ENCODE measurements at places on chromosomes 7 and 10.

DNA sequence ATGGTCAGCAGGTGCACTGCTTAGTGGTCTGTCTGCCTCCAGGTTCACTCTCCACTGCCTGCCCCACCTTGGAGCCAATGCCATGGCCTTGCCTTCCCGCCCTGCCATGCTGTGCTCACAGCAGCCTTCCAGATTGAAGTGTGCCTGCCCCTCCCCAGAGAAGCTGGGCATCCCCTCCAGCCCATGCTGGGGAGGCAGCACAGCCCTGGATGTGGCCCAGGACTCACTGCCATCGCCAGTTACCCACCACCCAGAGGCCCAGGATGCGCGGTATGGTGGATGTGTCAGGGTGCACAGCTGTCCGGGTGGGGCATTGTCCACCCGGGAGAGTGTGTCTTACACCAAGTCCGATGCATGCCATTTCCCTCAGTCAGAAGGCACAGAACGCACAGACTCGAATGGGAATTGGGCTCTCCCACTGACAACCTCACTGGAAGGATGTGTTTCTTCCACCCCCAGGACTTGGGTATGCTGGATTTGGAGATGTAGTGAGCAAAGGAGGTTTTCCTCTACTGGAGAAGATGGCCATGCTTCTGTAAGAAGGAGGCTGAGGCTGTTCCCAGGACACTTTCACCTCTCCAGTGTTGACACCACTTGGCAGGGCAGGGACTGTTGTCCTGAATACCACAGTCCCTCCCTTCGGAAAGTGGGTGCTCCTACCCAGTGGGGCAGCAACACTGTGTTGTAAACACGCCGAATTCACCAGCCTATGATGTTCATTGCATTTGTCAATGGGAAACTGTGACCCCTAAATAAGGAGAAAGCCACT is 122.0 kb downstream of the ADARB2 start:
- DNase-seq, result no peak

DNA sequence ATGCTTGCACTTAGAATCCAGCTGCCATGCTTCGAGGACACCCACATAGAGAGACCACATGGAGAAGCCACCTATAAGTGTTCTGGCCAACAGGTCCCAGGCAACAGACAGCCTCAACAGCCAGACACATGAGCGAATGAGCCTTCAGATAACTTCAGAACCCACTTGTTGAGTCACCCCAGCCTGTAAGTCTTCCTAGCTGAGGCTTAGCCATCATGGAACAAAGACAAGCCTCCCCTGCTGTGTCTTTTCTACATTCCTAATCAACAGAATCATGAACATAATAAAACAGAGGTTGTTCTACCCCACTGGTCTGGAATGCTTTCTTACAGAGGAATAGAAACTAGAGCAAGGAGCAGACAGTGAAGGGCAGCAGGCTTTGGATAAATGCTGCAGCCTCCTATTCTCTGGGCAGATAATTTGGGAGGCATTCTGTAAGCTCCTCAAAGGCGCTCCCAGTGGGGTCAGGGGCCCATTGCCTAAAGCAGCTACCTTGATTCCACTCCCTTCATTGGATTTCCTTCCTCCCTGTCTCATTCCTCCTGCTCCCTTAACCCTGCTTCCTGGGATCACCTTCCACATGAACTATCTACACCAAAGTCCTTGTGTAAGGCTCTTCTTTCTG is 4.6 kb downstream of the TLL2 start:
- DNase-seq, result no peak

DNA sequence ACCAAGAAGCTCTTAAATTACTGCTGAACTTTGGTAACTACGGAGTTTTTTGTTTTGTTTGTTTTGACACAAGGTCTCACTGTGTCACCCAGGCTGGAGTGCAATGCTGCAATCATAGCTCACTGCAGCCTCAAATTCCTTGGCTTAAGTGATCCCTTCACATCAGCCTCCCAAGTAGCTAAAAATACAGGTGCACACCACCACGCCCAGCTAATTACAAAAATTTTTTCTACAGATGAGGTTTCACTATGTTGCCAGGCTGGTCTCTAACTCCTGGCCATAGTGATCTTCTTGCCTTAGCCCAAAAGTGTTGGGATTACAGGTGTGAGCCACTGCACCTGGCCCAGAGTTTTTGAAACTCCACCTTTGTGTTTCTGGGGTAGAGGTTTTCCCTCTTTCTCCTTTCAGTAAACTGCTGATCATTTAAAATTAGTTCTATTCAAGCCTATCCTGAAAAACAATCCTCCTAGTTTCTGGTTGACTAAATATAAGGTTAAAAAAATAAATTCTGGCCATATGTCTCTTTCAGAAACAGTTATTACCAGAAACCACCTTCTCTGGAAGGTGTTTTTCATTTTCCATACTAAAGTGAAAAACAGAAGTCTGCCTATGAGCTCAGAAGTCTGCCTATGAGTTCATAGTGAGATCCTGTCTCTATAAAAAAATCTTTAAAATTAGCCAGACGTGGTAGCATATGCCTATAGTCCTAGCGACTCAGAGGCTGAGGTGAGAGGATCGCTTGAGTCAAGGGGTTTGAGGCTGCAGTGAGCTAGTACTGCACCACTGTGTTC is 63.9 kb downstream of the VOPP1 start:
- no peak for DNase-seq

DNA sequence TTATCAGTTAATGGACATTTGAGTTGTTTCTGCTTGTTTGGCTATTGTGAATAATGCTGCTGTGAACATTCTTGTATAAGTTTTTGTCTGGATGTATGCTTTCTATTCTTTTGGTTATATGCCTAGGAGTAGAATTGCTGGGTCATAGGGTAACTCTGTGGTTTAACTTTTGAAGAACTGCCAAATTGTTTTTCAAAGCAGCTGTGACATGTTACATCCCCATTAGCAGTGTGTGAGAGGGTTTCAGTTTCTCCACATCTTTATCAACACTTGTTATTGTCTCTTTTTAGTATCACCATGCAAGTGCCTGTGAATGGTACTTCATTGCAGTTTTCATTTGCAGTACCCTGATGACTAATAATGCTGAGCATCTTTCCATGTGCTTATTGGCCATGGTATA is 2.1 kb upstream of the NDUFB8 start:
- DNase-seq, result no peak

GRCh38 chr10:62543571-62544355 is 169.6 kb downstream of the ZNF365 start:
- no peak for DNase-seq

- no peak for DNase-seq
Measured at GRCh38 chr10:103467406-103467805, 8.7 kb upstream of the CALHM1 start.

DNA sequence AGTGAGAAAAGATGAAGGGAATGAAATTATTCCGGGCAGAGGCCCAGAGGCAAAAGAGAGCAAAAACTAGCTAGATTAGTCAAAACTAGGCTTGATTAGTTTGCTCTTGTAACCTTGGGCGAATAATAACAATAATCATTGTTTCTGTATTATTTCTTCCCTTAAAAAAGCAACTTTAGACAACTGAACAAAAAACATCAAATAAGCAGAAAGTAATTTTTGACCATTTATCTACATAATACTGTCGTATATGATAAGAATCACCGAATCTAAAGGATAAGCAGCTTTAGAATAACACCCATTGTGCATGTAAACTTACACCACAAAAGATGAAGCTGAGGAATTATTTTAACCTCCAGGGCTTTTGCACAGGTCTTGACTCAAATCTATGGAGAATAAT is 125.1 kb downstream of the TPK1 start:
- no peak for DNase-seq

GRCh38 chr10:7152982-7153381 is 257.9 kb downstream of the SFMBT2 start:
- no peak for DNase-seq

DNA sequence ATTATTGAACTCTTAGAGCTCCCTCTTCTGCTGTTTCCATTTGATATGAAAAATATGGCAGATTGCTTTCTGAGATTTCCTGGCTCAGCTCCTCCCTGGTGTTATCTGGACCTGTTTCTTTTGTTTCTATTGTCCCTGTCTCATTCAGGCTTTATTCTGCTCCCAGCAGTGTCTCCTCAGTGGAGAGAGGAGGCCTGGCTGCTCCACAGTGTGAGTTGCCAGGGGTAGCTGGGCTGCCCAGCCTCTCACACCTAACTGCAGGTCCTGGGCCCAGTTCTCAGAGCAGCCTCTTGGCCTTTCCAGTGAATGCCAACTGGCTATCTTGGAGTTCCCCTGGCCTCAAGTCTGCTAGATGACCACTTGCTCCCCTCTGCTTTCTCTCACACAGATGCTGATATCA is 127.0 kb downstream of the VPS41 start:
- DNase-seq, result no peak

GRCh38 chr7:70881167-70881847 is 250.6 kb upstream of the GALNT17 start:
- no peak for DNase-seq

DNA sequence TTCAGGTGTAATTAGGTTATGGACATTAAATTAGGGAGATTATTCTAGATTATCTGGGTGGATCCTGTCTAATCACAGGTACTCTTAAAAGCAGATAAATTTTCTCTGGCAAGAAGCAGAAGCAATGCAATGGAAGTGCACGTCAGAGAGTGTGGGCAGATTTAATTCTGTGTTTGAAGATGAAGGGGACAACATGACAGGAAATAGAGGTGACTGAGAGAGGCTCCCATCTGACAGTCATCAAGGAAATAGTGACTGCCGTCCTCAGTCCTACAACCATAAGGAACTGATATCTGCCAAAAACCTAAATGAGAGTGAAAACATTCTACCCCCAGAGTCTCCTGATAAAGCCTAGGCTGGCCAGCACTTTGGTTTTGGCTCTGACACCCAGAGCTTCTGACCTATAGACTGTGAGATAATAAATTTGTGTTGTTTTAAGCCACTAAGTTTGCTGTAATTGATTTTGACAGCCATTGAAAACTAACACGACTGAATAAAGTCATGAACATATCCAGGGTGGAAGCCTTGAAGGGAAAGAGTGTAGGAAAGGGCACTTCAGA is 30.5 kb upstream of the DDX50 start:
- no peak for DNase-seq

GRCh38 chr7:9013940-9014339 is 580.5 kb downstream of the NXPH1 start:
- no peak for DNase-seq

- no peak for DNase-seq
Measured at GRCh38 chr7:13542451-13542850, 447.0 kb downstream of the ETV1 start.

- no peak for DNase-seq
Measured at GRCh38 chr10:113379091-113379490, 173.8 kb upstream of the HABP2 start.

GRCh38 chr10:86635402-86635801 is 18.9 kb upstream of the OPN4 start:
- no peak for DNase-seq
